T-helper 2 cell treated with Interferon-gamma antibody and Interleukin-4, amounts not matched to agents 5 μg/mL and 100 μg/mL, for 36 hours (primary cell): ENCODE measurements at places on chromosomes 5 and 9.
A peak's percentile ranks its signal among the peaks of the same experiment; 100 is the strongest.

DNA sequence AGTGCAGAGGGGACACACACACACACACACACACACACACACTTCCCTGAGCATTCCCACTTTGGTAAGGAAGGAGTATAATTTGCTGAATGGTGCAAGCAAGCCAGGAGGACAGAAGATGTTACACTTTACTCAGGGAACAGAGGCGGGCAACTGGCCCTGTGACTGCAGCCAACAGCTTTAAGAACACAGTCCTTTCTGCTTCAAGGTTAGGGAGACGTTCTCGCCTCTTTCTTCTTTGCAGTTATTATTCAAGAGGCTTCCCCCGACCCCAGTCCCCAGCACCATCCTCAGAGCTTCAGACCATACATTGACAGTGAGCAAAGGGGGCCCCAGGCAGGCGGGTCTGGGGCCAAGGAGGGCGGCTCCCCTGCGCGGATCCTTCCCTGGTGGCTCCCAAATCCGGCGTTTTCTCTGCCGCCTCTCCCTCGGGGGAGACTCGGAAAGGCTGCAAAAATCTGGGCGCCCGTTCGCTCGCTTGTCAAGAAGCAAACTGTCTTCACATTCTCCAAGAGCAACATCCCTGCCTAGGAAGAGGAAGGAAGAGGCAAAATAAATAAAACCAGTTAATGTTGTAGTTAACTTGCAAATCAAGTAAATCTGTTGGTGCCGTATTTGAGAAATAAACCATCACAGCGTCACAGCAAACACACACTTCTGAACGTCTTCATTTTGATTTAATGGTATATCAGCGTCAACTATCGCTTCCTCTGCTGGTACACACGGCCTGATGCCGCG, 3.8 kb upstream of the LHX2 start:
- peaks cover 5% of the 10 kb centered on the region for H3K4me1 ChIP-seq
- no peak for DNase-seq
- peak overlapping the region; percentile 67 for H3K27ac ChIP-seq
- no peak overlapping the region for H3K4me3 ChIP-seq
- H3K36me3 ChIP-seq, result no peaks in the 10 kb centered on the region

- no peak for DNase-seq
- no peaks in the 10 kb centered on the region for H3K36me3 ChIP-seq
- no peaks in the 10 kb centered on the region for H3K4me1 ChIP-seq
- no peak overlapping the region for H3K27ac ChIP-seq
These were observed 47.9 kb upstream of the FKTN start for GRCh38 chr9:105510024-105510423.

DNA sequence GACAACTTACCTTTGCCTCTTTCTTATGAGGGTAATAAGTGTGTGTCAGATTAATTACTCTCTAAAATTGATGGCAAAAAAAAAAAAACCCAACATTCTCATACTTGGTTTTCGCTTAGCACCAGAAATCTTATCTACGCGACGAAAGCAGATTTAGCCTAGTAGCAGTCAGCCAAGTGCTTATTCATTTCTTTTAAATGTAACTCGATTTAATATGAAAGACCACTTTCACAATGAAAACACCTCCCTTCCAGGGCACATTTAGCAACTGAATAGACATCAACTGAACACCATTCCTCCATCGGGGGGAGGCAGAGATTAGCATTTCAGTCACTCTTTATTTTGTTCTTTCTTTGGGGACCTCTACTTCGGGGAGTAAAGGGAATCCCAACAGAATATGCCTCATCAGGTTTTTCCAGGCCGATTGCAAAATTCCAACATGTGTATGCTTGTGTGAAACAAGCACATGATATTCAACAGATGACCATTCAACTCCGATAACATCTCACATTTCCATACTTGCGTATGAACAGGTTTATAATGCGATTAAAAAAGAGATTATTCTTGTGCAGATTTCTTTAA, 124.1 kb upstream of the RETREG1 start:
- no peak for DNase-seq
- peaks cover 27% of the 10 kb centered on the region for H3K27me3 ChIP-seq
- H3K27ac ChIP-seq, result no peak overlapping the region
- no peaks in the 10 kb centered on the region for H3K4me1 ChIP-seq
- H3K4me3 ChIP-seq, result no peak overlapping the region

DNA sequence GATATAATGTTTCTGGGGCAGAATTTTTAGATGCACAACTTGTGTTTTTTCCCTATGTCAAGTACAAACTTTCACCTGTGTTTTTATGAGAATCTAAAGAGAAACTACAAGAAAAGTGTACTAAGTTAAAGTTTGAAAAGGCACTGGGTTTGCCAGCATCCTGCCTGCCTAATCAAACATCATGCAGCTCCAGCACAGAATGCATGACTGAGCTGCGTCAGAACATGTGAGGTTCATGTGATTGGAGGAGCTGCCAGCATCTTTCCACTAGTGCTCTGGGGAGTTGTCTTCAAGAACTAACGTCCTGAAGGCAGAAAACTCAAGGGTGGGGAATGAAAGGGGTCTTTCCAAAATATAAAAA, 46.1 kb upstream of the RIC1 start:
- no peaks in the 10 kb centered on the region for H3K27me3 ChIP-seq
- peak; percentile 32 for DNase-seq
- peak overlapping the region; percentile 25 for H3K4me3 ChIP-seq
- peak overlapping the region; percentile 87 for H3K27ac ChIP-seq

DNA sequence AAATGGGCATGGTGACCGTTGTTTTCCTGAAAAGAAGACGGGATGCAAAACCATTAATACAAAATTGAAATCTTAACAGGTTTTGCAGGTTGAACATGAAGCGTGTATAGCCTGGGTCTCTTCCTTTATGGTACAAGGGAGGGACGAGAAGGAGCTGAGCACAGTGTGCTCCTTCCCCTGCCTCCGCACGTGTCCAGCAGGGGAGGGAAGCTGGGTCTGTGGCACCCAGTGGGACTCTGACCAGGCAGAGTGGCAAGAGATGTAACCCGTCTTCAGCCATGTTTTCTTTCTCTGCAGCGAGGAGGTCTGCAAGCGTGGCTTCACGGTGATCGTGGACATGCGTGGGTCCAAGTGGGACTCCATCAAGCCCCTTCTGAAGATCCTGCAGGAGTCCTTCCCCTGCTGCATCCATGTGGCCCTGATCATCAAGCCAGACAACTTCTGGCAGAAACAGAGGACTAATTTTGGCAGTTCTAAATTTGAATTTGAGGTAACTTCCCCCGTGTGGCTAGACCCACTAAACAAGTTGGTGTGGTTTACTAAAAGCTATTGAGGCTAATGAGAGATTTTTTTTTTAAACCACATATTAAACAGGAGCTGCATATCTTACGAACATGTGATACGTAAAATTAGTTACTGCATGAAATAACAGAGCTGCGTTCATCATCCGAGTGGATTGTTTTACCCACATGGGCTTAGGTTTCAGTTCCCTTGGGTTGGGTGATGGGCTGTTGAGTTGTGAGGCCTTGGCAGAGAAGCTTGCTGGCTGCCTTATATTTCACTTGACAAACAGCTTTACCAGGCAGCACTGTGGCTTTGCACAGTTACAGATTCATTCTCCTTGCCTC, 143.7 kb downstream of the TRIO start:
- no peak overlapping the region for H3K4me3 ChIP-seq
- H3K27ac ChIP-seq, result no peak overlapping the region
- H3K4me1 ChIP-seq, result no peaks in the 10 kb centered on the region
- no peaks in the 10 kb centered on the region for H3K36me3 ChIP-seq

DNA sequence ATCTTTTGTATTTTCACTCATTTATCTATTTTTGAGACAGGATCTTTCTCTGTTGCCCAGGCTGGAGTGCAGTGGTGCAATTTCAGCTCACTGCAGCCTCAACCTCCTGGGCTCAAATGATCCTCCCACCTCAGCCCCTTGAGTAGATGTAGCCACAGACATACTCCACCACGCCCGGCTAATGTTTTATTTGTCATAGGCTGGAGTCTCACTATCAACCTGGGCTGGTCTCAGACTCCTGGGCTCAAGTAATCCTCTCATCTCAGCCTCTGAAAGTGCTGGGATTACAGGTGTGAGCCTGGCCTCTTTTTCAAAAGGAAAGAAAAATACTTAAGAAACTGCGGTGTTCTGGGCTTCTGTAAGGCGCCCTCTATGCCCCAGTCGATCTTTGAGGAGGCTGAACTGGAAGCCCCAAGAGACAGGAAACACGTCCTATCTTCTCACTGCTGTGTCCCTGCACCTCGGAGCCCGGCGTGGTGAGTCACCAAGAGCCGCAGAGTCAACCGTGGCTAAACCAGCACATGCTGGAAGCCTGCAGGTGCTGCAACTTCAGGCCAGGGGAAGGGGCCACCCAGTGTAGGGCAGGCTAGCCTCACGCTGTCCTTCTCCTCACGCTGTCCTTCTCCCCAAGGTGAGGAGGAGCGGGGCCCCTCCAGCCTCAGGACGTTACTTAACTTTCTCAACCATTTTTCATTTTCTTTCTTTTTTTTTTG, 15.2 kb upstream of the LHX3 start:
- no peaks in the 10 kb centered on the region for H3K27me3 ChIP-seq
- H3K27ac ChIP-seq, result peak overlapping the region; percentile 65
- no peak for DNase-seq
- H3K36me3 ChIP-seq, result peaks cover 25% of the 10 kb centered on the region

GRCh38 chr9:104766025-104766424, 2.1 kb downstream of the NIPSNAP3B start:
- H3K36me3 ChIP-seq, result no peaks in the 10 kb centered on the region
- H3K4me3 ChIP-seq, result no peak overlapping the region
- DNase-seq, result no peak
- peaks cover 10% of the 10 kb centered on the region for H3K27me3 ChIP-seq
- peaks cover 6% of the 10 kb centered on the region for H3K4me1 ChIP-seq
- H3K27ac ChIP-seq, result no peak overlapping the region

- H3K4me1 ChIP-seq, result no peaks in the 10 kb centered on the region
- no peak overlapping the region for H3K27ac ChIP-seq
- no peak for DNase-seq
These were observed 44.9 kb downstream of the NKD2 start for GRCh38 chr5:1053391-1054017.

GRCh38 chr5:65742565-65743231, 20.7 kb downstream of the NLN start:
- no peak overlapping the region for H3K27ac ChIP-seq
- H3K4me1 ChIP-seq, result peaks cover 8% of the 10 kb centered on the region
- no peak overlapping the region for H3K4me3 ChIP-seq
- DNase-seq, result peak; percentile 12
- no peaks in the 10 kb centered on the region for H3K27me3 ChIP-seq

- H3K4me1 ChIP-seq, result no peaks in the 10 kb centered on the region
- DNase-seq, result no peak
- no peaks in the 10 kb centered on the region for H3K27me3 ChIP-seq
- no peak overlapping the region for H3K4me3 ChIP-seq
- H3K36me3 ChIP-seq, result no peaks in the 10 kb centered on the region
These were observed 995.7 kb downstream of the CDH18 start for GRCh38 chr5:18992264-18992663.

GRCh38 chr9:128683340-128684064, 5.5 kb upstream of the SET start:
- H3K27me3 ChIP-seq, result no peaks in the 10 kb centered on the region
- peak; percentile 38 for DNase-seq
- H3K4me3 ChIP-seq, result peak overlapping the region; percentile 94
- H3K36me3 ChIP-seq, result peaks cover 4% of the 10 kb centered on the region
- peaks cover 31% of the 10 kb centered on the region for H3K4me1 ChIP-seq

DNA sequence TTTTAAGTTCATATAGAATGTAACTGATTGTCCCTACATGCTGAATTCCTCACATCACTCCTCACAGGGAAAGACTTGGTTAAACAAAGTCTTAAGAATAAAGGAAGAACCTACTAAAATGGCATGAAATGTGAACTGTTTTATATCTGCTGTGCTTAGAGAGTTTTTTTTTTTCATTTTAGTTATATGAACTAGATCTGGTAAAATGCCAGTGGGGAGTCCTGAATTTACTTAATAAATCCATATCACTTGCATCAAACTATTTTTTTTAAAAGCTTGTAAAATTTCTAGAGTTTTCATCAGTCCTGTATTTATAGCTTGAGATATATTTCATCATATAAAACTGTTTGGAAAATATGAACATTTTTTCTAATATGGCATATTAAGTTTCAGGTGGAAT, 1528.6 kb downstream of the EFNA5 start:
- no peak overlapping the region for H3K4me3 ChIP-seq
- H3K27me3 ChIP-seq, result no peaks in the 10 kb centered on the region
- no peak overlapping the region for H3K27ac ChIP-seq
- no peaks in the 10 kb centered on the region for H3K36me3 ChIP-seq

DNA sequence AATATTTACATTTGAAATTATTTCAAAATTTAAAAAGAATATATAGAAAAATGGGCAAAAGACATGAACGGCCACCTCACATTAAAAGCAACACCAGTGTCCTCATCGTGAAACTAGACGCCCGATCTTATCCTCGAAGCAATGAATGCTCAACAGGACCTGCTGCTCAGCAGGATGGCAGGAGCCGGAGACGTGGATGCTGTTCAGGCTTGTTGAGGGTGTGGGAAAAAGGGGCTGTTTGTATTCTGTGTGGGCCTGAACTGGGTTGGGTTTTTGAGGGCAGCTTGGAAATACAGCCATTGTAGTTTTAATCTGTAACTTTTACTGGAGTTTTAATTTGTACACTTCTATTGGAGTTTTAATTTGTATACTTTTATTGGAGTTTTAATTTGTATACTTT, 20.3 kb downstream of the EXOC3 start:
- H3K4me1 ChIP-seq, result peaks cover 37% of the 10 kb centered on the region
- no peak overlapping the region for H3K4me3 ChIP-seq
- no peaks in the 10 kb centered on the region for H3K27me3 ChIP-seq
- no peak for DNase-seq
- H3K36me3 ChIP-seq, result peaks cover 61% of the 10 kb centered on the region

GRCh38 chr5:138738399-138738798, 14.8 kb upstream of the CTNNA1 start:
- peaks cover 31% of the 10 kb centered on the region for H3K4me1 ChIP-seq
- peak overlapping the region; percentile 46 for H3K27ac ChIP-seq
- H3K36me3 ChIP-seq, result no peaks in the 10 kb centered on the region

DNA sequence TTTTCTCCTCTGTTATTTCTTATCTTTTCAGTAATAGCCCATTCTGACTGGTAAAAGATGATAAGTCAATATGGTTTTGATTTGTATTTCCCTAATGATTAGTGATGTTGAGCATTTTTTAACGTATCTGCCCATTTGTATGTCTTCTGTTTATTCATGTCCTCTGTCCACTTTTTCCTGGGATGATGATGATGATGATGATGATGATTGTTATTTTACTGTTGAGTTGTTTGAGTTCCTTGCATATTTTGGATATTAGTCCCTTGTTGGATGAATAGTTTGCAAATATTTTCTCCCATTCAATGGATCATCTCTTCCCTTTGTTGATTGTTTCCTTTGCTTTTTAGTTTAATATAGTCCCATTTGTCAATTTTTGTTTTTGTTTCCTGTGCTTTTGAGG, 27.0 kb downstream of the UTP15 start:
- no peak overlapping the region for H3K4me3 ChIP-seq
- no peaks in the 10 kb centered on the region for H3K36me3 ChIP-seq
- DNase-seq, result no peak
- H3K4me1 ChIP-seq, result peaks cover 1% of the 10 kb centered on the region
